ENCODE measurements at places on chromosomes 6 and 20.

DNA sequence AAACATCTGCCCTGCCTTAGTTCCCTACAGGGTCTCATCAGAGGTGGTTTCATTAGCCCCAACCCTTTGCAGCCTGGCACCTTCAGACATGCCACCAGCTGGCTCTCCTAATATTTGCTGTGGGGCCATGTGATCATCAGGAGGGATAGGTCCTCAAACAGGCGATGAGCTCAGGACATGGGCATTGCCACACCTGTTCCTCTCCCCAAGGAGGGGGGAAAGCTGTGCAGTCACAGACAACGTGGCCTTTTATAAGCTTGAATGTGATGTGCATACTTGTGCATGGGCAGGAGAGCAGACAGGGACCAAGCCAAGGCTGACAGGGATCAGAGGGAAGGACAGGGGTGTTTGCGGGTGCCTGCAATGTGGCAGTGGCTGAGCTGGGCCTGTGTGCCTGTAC, 78.8 kb upstream of the ZNFX1 start:
- DNase-seq, result no peak

DNA sequence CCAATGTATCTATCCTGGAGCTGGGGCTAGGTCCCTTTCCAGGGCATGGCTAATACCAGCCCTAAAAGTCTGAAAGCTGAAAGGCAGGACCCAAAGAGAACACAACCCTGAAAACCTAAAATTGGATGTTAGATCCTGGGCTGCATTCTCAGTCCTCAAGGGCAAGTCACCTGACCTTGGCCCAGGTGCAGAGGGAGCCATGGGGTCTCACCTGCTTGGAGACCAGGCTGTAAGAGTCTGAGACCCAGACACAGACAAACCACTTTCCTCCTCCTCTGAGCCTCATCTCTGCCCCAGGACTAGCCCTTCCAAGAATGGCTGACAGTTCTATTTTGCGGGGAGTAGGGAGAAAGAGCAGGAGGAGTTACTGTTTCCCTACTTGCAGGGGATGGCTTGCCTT, 60.0 kb downstream of the EFCAB8 start:
- DNase-seq, result no peak

DNA sequence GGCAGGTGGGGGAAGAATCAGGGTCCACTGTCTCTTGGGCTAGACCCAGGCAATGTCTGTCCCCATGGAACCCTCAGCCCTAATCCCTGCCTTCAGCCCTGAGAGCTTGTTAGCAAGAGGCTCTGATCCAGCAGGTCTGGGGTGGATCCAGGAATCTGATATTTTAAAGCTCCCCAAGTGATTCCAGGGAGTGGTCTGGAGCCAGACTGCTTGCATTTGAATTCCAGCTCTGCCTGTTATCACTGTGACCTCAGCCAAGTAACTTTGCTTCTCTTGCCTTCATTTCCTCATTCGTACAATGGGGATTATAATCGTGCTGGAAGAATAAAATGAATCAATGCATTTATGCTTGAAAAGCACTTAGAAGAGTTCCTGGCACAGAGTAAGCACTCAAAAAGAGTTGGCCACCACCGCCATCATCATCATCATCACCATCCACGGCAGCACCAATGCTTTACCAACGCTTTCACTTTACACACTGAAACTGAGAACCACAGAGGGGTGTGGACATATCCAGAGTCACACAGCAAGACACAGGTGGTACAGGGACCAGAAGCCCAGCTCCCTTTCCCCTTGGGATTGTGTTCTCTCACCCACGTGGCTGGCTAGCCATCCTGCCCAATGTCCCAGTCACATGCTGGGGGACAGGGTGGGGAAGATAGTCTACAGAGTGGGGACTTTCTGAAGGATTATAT, 75.7 kb upstream of the RALY start:
- DNase-seq, result no peak

- DNase-seq, result no peak
These were observed 7.2 kb downstream of the SNX21 start for GRCh38 chr20:45840700-45841198.

DNA sequence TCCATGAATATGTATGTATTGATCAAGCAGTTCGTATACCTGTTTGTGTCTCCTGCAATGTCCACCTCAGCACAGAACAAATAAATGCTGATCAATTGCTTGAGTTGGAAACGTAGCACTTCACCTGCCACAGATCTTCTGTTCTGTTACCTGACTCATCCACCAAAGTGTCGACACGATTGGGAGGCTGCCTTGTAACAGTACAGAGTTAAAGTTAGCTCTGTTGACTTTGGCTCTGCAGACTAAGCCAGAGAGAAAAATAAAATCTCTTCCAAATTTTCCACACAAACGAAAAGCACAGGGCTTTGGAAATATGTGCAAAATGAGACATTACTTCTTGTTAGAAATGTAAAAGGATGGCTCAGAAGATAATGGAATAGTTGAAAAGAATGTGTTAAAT, 245.4 kb downstream of the NRN1 start:
- DNase-seq, result no peak

Measured in OCI-M1 (cell line).